H4 (cell line): ENCODE measurements at places on chromosomes 2 and 18. TPM values are rescaled to one million over a fixed set of nuclear protein-coding genes. Genes with fewer than 3 reads are reported as not detected.

Gene ARID5A
- total RNA-seq: 4.8 and 9.8 TPM in 2 replicates

Gene POTEF
- total RNA-seq: 1.9 and 2.1 TPM in 2 replicates

Gene GPR35
- 0.75 and 0.86 TPM in 2 replicates for total RNA-seq

Gene MTLN
- total RNA-seq: 63.5 and 80.2 TPM in 2 replicates

Gene IL36B
- not detected in 2 replicates for total RNA-seq

Gene ACVR1C
- total RNA-seq: 0.06 and 0.50 TPM in 2 replicates

Gene CPO
- 0.39 TPM in 1 of 2 replicates, not detected in the other for total RNA-seq

Gene ELOA2
- total RNA-seq: not detected in 2 replicates

Gene CHST10
- 13.4 and 14.9 TPM in 2 replicates for total RNA-seq

Gene RND3
- total RNA-seq: 51.7 and 56.7 TPM in 2 replicates

Gene TNS1
- 0.45 and 0.74 TPM in 2 replicates for total RNA-seq

Gene UPP2
- total RNA-seq: not detected in 2 replicates

Gene LCT
- total RNA-seq: 0.14 and 0.66 TPM in 2 replicates

Gene C2orf80
- not detected in 2 replicates for total RNA-seq

Gene FOXD4L1
- total RNA-seq: not detected in 2 replicates

Gene EMX1
- total RNA-seq: not detected in 2 replicates

Gene CEBPZ
- 9.1 and 15.6 TPM in 2 replicates for total RNA-seq

Gene ANKRD23
- total RNA-seq: 0.55 and 0.58 TPM in 2 replicates

Gene SGPP2
- total RNA-seq: not detected in 2 replicates

Gene COL5A2
- total RNA-seq: 155 and 160 TPM in 2 replicates

Gene CTAGE1
- total RNA-seq: not detected in 2 replicates

Gene DSC2
- total RNA-seq: 0.14 and 0.48 TPM in 2 replicates

Gene TPRKB
- total RNA-seq: 124 and 136 TPM in 2 replicates
